Activated T-helper 1 cell treated with anti-CD3 and anti-CD28 coated beads, Interleukin-2, amount 50 U/mL, for 16 hours (primary cell): ENCODE measurements at places on chromosomes 12 and 14.

DNA sequence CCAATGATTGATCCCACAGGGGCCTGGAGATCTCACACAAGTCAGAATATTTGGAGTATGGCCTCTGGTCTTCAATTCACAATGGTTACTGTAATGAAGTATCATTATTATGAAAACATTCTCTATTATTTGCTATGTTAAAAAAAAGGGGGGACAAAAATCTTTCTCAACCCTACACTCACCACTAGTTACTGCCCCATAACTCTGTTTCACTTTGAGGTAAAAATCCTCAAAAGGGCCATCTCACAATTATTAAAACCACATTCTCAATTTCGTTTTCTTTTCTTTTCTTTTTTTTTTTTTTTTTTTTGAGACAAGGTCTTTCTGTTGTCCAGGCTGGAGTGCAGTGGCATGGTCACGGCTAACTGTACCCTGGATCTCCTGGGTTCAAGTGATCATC lies 59.6 kb upstream of the KCNC2 start:
- DNase-seq: no peak

DNA sequence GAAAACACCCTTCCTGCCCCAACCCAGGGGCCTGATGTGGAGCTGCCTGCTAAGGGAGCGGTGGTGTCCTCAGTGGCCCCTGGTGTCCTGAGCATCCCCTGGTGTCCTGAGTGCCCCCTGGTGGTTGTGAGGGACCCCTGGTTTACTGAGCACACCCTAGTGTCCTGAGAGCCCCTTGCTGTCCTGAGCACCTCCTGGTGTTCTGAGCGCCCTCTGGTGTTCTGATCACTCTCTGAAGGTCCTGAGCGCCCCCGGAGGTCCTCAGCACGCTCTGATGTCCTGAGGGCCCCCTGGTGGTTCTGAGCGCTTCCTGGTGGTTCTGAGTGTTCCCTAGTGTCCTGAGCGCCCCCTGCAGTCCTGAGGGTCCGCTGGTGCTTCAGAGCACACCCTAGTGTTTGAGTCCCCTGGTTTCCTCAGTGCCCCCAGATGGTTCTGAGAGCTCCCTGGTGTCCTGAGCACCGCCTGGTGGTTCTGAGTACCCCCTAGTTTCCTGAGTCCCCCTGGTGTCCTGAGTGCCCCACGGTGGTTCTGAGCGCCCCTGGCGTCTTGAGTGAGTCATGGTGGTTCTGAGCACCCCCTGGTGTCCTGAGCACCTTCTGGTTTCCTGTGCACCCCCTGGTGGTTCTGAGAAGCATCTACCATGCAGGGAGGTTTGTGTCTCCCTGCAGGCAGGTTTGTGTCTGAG lies 1004.2 kb downstream of the TMEM121 start:
- DNase-seq: peak; percentile 34

GRCh38 chr14:68970736-68971135 lies 8.4 kb downstream of the ACTN1 start:
- DNase-seq: no peak

GRCh38 chr14:96160076-96160912 lies 44.3 kb upstream of the BDKRB2 start:
- no peak for DNase-seq

DNA sequence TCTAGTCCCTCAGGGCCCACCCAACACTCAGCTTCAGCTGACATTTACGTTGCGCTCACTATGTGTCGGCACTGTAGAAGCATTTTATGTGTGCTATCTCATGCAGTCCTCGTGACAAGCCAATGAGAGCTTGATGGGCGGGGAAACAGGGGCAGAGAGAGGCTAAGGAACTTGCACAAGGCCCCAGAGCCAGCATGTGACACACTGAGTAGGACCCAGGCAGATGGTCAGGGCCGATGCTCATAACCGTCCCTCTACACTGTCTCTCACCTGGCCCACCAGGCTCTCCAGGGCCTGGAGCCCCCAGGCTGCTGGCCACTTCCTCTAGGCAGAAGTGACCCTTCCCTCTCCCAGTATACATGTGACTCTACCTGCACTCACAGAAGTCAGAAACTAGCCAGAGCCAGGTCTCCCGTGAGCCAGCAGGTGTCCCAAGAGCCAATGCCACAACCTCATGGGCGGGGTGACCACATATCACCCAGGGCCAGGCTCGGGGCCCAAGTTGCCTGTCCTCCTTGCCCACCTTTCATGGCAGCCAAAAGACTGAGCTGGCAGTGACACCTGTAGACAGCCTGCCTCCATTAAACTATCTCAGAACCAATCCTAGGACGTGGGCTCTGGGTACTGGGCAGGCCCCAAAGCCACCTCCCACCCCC lies 38.3 kb downstream of the TTC7B start:
- no peak for DNase-seq
